Left colon (tissue), 2 donors: ENCODE measurements at places on chromosomes 7 and 10.
A peak's percentile ranks its signal among the peaks of the same experiment; 100 is the strongest.

- no peak for DNase-seq
Observed at GRCh38 chr7:20240080-20240926, 23.1 kb upstream of the MACC1 start.

GRCh38 chr7:94060752-94061151 is 56.6 kb upstream of the BET1 start:
- DNase-seq: no peak

GRCh38 chr7:140992422-140992821 is 22.3 kb downstream of the MRPS33 start:
- no peak for DNase-seq

- no peak for DNase-seq
Observed at GRCh38 chr10:8398771-8399170, 344.3 kb downstream of the GATA3 start.

DNA sequence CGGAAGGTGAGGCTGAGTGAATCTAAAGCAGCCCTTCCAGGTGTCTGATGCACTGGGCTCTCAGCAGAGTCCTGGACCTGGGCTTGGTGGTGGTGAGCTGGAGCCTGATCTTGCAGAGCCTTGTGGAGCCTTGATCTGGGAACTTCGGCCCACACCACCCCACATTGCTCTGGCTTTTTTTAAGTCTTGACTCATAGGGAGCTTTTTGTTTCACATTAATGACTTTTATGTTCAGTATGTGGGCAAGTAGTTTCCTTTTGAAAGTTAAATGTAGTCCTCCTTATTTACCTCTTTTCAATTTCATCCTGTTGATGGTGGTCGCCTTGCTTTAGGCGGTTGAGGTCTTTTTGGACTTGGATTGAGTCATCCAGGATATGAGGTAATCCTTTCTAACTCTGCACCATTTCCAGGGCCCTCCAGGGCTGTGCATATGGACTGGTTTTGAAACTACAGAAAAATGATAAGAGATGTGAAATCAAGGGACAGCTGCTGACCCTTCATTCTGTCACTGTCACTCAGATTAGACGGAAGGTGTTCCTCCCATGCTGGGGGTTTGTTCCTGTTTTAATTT is 2.9 kb upstream of the NRAP start:
- DNase-seq: no peak

GRCh38 chr10:130905386-130905785 is 406.1 kb downstream of the TCERG1L start:
- no peak for DNase-seq

- no peak for DNase-seq
Observed at GRCh38 chr7:102913826-102914225, 1.0 kb downstream of the LRRC17 start.

DNA sequence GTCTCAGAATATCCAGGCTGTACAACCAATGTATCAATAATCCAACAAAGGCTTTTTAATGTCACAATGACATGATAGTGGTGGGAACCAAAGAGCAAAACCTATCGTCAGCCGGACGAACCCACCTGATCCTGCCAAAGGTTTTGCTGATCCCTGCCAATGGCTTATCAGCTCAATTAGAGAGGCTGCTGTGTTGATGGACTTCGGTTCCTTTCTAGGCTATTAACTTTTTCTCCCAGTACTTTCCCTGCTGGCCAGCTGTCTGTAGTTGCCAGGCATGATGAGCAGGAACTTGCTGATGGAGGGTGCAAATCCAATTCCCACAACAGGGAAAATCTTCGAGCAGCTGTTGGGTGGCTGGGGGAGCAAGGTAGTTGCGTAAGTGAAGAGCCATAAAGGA is 2.4 kb downstream of the LMOD2 start:
- DNase-seq: no peak

- DNase-seq: no peak
Observed at GRCh38 chr7:150665896-150666295, 19.6 kb upstream of the GIMAP2 start.

DNA sequence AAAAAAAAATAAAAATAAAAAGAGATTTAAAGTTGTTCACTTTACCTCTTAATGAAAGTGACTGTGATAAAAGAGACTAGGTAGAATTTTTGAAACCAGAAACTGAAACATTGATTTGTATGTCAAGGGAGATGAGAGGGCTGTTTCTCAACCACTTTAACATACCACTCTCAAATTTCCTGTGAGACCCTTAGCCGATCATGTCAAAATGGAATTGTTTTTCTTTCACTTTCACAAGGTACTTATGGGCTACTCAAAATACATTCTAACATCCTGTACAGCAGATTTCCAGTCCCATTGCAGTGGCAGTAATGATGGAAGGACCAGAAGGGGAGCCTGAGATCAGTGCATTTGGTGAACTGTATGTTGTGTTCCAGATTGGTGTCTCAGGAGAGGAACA is 261.2 kb downstream of the PPP1R3A start:
- no peak for DNase-seq

DNA sequence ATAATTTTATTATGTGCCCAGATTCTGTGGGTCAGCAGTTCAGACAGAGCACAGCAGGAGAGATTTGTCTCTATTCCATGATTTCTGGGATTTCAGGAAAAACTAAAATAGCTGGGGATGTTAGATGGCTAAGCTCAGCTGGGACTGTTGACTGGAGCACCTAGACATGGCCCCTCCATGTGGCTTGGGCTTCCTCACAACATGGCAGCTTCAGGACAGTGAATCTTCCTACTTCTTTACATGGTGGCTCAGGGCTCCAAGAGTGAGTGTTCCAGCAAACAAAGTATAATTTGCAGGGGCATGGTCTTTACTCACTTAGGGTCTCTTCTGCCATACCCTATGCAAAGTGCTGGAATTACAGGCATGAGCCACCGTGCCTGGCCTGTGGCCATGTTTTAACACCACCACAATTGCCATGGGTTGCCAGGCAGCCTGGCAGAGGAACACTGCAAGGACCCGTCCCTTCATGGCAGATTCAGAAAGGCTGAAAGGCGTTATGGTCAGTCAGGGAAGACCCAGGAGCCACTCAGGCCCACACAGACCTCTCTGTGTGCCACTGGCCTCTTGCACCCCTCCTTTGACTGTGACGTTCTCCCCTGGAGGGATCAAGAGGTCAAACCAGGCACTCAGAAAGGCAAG is 50.8 kb upstream of the ZMIZ1 start:
- DNase-seq: peak; percentile 12

DNA sequence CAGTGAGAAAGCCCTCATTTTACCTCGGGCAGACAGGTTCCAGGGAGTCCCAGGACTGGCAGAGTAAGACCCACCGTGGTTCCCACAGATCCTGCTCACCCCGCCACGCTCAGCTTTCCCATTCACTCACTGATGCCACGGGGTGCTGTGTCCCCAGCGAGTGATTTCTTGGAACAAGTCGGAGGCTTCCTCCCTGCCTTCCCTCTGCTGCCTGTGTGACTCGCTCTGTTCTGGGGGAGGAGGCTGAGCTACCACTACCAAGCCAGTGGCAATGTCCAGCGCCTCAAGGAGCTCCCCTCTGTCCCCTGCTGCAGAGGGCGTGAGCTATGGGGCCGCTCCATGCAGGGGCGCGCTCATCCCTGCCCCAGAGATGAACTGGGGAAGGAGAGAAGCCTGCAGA is 12.6 kb downstream of the IL15RA start:
- peak; percentile 23 for DNase-seq

- no peak for DNase-seq
Observed at GRCh38 chr10:12358863-12359564, 9.7 kb downstream of the CAMK1D start.

GRCh38 chr7:105743351-105744090 is 132.9 kb downstream of the ATXN7L1 start:
- no peak for DNase-seq

- no peak for DNase-seq
Observed at GRCh38 chr7:33452805-33453502, 323.6 kb downstream of the BBS9 start.

DNA sequence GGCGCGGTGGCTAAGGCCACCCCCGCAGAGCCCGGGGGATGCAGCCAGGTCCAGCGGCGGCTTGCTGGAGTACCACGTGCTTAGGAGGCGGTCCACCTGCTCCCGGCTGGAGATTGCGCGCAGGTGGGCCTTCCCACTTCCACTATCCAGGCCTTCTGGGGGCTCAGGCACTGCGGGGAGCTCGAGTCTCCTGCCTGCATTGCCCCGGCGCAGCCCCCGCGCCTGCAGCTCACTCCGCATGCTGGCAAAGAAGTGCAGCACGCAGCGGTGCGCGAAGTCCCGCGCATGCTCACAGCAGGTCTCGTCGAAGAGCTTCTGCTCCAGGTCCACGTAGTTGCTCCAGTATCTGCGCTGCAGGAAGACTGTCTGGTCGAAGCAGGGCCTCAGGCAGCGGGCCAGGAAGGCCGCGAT is 5.8 kb downstream of the CALHM3 start:
- DNase-seq: no peak

GRCh38 chr10:44369854-44370253 is 15.0 kb downstream of the CXCL12 start:
- DNase-seq: no peak

DNA sequence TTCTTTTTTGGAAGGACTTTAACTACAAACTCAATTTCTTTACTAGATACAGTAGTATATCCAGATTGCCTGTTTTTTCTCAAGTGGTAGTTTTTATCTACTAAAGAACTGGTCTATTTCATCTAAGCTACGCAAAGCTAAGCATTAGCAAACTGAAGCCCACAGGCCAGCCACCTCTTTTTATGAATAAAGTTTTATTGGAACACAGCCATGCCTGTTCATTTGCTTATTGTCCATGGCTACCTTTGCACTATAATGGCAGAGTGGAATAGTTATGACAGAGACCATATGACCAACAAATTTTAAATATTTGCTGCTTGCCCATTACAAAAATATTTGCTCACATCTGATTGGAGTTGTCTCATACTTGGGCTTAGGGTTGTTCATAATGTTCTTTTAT is 168.7 kb downstream of the CAMK1D start:
- no peak for DNase-seq

- DNase-seq: peak; percentile 88
Observed at GRCh38 chr7:518630-519483, 789 bp downstream of the PDGFA start.

- DNase-seq: no peak
Observed at GRCh38 chr7:10156972-10157371, 816.7 kb upstream of the PHF14 start.

DNA sequence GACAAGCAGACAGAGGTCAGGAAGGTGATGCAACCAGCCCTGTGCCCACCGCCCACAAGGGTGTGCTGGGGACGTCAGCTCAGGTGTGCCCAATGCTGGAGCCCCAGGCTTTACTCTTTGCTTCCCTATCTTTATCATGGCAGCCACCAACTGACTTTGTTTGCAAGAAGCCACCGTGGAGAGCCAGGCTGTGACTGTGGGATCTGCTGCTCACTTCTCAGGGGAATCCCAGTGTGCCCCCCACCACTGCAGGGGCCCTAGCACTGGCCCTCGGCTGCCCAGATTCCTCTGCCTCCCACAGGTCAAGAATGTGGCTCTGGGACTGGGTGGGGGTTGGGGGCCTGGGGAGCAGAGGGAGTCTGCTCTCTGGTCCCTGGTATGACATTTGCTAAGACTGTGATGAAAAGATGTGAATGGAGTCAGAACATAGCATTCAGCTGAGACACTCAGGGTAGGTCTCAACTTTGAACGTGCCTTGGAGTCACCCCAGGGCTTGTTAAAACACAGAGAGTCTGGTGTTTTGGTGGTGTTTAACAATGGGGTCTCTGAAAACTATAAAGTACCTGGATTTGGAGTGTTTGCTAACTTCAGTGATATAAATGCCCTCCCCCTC is 47.3 kb downstream of the ARHGAP22 start:
- no peak for DNase-seq

DNA sequence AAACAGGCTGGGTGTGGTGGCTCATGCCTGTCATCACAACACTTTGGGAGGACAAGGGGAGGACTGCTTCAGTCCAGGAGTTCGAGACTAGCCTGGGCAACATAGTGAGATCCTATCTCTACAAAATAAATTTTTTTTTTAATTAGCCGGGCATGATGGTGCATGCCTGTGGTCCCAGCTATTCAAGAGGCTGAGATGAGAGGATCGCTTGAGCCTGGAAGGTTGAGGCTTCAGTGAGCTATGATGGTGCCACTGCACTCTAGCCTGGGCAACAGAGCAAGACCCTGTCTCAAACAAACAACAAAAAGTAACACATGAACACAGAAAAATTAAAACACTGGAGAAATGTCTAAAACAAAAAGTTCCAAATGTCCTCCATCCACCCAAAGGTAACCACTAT is 22.9 kb downstream of the PIK3AP1 start:
- DNase-seq: no peak

GRCh38 chr10:107098326-107098725 is 66.2 kb downstream of the SORCS1 start:
- no peak for DNase-seq

DNA sequence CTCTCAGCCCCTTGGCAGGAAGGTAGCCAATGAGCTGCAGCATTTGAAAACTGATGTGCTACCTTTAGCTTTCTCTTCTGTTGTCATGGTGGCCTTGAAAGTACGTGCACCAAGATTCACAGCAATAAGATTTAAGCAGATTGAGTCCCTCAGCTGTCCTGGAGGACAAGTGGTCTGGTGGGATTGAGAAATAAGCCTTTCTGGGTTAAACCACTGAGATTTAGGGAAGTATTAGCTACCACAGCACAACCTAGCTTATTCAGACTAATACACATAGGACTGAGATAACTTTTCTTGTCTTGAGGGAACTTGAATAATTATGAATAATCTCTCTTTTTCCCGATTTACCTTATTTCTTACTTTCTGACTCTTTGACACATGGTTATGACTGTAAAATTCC is 324.0 kb downstream of the PTEN start:
- DNase-seq: no peak

GRCh38 chr10:52679117-52679516 is 93.5 kb downstream of the MBL2 start:
- no peak for DNase-seq

DNA sequence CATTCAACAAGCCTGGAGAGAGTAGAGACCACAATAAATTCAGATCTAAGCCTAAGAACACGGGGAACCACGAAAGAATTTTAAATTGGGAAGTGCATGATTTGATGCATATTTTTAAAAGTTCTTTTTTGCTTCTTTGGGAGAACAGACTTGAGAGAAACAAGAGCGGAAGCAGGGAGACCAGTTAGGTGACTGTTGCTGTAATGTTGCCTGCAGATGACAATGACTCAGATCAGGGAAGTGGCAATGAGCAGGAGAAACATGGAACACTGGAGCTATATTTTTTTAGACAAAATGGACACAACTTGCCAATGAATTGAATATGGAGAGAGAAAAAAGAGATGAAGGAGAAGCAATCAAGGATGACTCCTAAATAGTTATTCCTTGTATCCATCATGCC is 125.1 kb downstream of the RAPGEF5 start:
- no peak for DNase-seq
